ENCODE measurements at places on chromosomes 13 and 19.

DNA sequence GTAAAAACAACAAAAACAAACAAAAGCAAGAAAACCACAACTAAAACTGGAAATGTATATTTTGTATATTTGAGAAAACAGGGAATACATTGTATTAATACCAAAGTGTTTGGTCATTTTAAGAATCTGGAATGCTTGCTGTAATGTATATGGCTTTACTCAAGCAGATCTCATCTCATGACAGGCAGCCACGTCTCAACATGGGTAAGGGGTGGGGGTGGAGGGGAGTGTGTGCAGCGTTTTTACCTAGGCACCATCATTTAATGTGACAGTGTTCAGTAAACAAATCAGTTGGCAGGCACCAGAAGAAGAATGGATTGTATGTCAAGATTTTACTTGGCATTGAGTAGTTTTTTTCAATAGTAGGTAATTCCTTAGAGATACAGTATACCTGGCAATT lies 17.1 kb downstream of the KLF5 start:
- DNase-seq = no peak

GRCh38 chr13:40193286-40194223 lies 472.9 kb downstream of the FOXO1 start:
- no peak for DNase-seq

DNA sequence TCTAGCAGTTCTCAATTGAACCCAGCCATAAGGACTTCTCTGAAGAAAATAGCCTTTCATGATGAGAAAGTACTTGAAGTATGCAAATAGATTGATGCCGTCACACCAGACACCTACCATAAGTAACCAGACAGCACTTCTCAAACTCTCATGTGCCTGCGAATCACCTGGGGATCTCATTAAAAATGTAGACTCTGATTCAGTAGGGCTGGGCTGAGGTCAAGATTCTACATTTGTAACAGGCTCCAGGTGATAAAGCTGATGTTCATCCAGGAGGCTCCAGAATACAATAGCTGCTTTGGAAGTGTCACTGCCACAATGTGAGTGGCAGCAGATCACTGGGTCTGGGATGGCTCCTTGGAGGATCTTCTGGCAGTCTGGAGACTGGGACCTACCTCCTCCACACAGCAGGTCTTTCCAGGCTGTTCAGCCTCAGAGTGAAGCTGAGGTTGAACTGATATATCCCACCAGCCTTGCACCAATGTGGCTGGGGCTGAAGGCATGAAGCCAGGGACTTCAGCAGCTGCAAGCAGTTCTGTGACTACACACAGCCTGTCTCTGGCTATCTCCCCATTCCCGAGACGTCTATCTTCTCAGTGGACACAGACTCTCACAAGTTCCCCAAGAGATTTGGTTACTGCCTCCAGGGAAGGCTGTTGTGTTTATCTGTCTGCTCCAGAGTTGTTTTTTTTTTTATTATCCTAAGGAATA lies 9.1 kb downstream of the MBNL2 start:
- no peak for DNase-seq

DNA sequence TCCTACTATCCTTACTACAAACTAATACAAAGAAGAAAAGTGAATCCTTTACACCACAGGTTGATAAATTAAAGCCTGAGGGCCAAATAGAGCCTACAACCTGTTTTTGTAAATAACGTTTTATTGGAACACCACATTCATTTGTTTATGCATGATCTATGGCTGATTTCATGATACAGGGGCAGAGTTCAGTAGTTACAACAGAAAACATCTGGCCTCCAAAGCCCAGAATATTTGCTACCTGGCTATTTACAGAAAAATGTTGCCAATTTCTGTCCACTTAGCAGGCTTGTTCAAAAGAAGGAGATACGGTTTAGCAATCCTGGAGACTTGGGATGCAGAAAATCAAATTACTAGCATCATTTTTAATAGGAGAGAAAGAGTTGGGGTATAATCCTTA lies 24.1 kb downstream of the DCT start:
- no peak for DNase-seq

DNA sequence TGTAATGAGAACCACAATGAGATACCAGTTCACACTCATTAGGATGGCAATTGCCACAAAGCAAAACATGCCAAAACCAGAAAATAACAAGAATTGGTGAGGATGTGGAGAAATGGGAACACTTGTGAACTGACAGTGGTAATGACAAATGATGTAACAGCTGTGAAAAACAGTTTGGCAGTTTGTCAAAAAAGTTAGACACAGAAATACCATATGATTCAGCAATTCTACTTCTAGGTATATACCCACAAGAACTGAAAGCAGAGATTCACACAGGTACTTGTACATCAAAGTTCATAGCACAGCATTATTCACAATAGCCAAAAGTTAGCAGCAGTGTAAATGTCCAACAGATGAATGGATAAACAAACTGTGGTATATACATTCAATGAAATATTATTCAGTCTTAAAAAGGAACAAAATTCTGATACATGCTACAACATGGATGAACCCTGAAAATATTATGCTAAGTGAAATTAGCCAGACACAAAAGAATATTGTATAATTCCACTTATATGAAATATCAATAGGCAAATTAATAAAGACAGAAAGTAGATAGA lies 96.5 kb downstream of the UGGT2 start:
- DNase-seq = no peak

GRCh38 chr13:83311886-83312577 lies 570.2 kb downstream of the SLITRK1 start:
- DNase-seq = no peak

DNA sequence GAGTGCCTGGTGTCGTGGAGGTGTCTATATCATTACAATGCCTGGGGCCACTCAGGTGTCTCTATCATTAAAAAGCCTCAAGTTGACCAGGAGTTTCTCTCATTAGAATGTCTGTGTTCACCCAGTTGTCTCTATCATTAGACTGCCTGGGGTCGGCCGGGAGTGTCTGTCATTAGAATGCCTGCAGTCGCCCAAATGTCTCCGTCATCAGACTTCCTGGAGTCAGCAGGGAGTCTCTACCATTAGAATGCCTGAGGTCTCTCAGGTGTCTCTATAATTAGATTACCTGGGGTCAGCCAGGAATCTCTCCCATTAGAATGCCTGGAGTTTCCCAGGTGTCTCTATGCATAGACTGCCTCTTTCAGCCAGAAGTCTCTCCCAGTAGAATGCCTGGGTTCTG lies 1477.6 kb downstream of the UQCRFS1 start:
- no peak for DNase-seq

DNA sequence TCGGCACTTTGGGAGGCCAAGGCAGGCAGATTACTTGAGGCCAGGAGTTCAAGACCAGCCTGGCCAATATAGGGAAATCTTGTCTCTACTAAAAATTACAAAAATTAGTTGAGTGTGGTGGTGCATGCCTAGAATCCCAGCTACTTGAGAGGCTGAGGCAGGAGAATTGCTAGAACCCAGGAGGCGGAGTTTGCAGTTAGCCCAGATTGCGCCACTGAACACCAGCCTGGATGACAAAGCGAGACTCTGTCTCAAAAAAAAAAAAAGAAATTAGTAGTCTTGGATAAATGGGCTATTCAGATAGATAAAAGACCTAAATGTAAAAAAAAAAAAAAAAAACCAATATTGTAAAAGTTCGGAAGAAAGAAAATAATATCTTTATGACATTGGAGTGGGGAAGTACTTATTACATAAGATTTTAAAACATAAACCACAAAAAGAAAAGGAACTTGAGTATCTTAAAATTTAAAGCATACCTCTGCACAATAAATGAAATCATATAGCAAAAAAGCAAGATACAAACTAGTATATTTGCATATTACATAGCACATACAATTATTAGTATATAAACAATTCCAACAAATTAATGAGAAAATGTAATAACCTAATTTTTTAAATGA lies 26.7 kb upstream of the RNASEH2B start:
- no peak for DNase-seq

GRCh38 chr13:46553521-46553885 lies 533 bp downstream of the LRCH1 start:
- DNase-seq = no peak

DNA sequence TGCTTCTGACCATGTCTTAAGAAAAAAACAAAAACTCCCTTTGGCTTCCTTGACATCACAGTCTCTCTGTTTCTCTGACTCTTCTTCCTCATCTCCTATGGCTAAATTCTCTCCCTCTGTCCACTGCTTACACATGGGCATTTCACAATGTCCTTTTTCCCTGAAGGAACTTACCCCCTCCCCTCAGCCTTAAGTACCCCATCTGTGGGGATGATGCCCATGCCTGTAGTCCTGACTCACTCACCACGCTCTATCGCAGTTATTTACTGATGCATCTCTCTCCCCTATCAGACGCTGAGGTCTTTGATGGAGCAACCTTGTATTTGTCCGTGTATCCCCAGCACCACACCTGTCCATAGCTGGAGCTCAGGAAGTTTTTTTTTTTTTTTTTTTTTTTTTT lies 32.4 kb downstream of the ACTN4 start:
- DNase-seq = no peak

DNA sequence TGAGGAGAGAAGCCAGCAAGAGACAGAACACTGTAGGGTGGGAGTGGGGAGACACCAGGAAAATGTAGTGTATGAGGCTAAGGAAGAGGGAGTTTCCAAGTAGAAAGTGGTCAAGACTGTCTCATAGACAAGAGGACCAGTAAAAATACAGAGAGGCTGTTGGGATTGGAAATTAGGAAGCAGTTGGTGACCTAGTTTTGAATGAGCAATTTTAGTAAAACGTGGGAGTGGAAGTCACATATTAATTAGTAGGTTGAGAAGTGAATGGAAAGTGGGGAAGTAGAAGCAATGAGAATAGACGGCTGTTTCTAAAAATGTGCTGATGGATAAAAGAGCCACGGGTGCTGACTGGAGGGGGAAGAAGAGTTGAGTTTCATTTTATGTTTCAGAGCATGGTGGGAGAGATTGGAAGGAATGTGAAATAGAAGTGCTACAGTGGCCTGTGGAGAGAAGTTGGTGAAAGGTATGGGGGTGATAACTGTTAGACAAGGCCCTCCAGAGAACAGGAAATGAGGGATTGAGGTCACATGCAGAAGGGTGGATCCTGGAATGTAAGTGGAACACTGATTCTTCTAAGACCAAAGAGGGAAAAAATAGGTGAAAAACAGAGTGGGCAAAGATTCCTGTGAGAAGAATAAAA lies 247.3 kb downstream of the MTUS2 start:
- no peak for DNase-seq

GRCh38 chr13:51298812-51299211 lies 40.7 kb upstream of the SERPINE3 start:
- no peak for DNase-seq

GRCh38 chr19:30360376-30361106 lies 11.6 kb upstream of the ZNF536 start:
- peak; percentile 78 for DNase-seq

DNA sequence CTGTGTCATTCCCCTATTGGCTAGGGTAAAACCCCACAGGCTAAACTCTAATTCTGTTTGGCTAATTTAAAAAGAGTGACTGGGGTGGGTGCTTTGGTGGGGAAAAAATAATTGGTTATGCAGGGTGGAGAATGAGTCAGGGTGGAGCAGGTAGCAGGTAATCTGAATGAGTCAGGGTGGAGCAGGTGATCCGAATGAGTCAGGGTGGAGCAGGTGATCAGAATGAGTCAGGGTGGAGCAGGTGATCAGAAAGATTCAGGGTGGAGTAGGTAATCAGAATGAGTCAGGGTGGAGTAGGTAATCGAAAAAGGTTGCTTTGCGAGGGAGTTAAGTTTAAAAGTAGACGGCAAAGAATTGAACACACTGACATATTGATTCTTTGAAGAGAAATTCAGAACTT lies 1218.8 kb upstream of the ATXN8OS start:
- DNase-seq = no peak

GRCh38 chr13:23848646-23849141 lies 40.5 kb downstream of the MIPEP start:
- DNase-seq = no peak

DNA sequence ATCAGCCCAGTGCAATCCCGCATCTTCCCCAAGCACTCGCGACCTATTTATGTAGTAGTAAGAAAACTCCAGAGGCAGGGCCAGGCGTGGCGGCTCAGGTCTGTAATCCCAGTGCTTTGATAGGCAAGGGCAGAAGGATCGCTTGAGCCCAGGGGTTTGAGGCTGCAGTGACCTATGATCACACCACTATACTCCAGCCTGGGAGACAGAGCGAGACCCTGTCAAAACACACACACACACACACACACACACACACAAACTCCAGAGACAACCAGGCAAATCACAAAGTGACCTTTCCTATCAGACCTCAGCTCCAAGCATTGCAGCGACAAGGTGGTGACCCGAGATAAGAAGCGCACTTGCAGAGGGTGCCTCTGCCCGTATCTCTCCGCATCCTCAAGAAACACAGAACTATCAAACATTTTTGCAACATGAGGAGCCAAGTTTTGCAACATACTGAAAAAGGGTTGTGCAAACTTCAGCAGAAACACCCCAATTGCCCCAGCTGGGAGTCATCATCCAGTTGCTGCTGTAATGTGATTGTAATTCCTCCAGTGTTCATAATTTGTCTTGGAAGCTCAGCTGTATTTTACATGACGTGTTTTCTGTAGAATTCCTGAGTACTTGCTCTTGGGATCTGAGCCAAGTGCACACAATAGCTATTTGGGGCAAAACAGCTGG lies 8.7 kb upstream of the KLF2 start:
- no peak for DNase-seq

DNA sequence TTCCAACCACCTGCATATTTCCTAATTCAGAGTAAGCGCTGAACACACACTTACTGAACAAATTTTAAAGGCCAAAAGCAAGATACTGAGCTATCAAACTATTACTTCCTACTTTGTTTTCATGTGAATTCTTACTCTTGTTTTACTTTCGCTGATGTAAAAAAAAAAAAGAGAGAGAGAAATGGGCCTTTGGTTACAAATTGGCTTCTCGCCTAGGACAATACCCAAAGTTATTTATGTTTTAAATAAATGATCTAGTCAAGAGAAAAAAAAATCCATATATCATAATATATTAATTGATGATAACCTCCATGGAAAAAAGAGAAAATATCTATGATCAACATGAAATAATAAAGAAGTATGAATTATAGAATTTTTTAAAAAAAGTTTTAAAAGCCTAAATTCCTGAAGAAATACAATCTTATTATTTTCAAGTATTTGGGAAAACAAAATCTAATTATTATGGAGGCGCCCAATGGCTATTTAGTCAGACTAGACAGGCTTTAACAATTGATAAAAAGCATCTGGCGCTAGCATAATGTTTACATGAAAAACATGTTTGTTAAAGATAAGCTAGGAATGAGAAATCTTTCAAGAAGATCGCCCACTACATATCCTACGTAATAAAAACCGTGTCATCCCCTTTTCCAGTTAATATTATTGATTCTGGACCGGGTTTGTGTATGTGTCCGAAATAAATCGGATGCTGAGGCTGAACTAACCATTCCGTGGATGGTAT lies 9.0 kb downstream of the COL4A1 start:
- DNase-seq = no peak

- no peak for DNase-seq
These were observed 25.8 kb upstream of the CYP2S1 start for GRCh38 chr19:41166944-41167804.

GRCh38 chr13:100040196-100040595 lies 48.7 kb upstream of the PCCA start:
- no peak for DNase-seq

- no peak for DNase-seq
These were observed 77.2 kb upstream of the OBI1 start for GRCh38 chr13:78736142-78736541.
